ENCODE measurements at places on chromosomes 6 and 20.

DNA sequence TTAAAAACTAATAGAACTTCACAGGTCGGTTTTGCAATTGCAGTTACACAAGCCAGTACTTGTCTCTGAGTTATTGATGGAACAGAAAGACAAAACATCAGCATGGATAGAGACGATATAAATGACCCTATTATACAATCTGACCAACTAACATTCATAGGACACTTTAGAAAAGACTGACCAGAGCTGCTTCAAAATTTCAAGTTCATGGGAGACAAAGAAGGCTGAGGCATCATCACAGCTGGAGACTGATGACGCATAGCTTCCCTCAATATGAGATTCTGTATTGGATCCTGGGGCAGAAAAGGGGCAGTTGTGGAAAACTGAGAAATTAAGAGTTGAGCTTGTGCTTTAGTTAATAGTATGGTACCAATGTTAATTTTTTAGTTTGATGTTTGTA lies 174.0 kb downstream of the THBS2 start:
- no peak for DNase-seq

DNA sequence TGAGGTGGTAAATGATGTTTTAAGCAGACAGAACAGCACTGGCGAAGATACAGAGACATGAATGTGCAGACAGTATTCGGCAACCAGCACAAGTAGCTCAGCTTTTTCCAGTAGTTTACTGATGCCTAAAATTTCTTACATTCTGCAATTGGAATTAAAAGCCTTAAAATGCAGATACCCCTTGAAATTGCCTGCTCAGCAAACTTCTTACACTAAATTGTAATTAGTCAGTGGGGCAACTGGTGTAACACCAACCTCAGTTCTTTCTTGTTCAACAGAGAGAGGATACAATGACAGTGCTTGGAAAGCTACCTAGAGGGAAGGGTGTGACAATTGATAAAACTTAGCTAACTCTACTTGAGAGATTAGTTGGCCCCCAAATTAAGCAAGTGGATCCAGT lies 121.1 kb upstream of the ENPP5 start:
- DNase-seq: no peak

- no peak for DNase-seq
Observed at GRCh38 chr6:45984788-45985425, 30.8 kb downstream of the CLIC5 start.

DNA sequence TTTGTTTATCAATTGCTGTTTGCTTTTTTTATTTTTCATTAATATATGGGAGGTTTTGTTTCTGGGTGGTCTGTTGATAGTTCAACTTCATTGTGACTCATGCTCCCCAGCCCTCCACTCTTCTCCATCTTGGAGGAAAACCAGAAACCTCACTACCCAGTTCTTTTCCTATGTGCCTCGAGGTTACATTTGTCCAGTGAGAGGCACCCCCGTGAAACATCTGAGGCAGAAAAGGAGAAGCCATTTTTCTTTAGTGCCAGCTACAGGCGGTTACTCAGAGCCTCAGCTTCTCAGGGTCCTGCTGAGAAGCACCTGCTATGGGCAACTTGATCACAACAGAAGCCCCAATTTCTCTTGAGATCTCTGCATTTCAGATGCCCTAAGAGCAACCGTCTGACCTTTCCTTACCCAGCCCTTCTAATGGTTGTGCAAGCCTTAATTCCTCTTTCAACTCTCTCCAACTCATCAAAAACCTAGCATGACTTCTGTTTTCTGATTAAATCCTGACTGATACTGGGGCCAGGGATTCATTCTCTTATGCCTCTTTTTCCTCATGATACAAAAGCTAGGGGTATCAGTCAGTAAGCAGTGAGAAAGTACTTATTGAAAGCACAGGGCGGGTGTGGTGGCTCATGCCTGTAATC lies 144.6 kb downstream of the ELOVL4 start:
- DNase-seq: no peak

- no peak for DNase-seq
Observed at GRCh38 chr20:34834459-34834893, 9.0 kb upstream of the NCOA6 start.

DNA sequence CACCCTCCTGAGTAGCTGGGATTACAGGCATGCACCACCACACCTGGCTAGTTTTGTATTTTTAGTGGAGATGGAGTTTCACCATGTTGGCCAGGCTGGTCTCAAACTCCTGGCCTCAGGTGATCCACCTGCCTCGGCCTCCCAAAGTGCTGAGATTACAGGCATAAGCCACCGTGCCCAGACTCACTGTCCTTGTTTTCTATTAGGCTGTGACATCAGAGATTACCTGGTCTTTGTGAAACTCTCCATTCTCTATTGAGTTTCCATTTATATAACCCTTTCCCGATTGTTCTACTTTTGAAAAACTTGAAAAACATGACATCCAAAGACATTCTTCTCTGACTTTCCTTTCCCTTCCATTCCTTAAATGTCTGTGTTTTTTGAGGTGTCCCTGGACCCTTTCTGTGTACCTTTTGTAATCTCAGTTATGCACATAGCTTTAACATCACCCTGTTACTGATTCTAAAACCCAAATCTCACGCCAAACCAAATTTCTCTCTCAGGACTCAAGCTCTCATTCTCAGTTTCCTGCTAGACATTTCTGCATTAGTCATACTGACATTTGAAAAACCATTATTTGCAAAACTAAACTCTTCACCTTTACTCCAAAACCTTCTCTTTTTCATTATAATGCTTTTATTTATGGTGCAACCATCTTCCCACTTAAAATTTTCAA lies 137.0 kb downstream of the KHDC1L start:
- DNase-seq: no peak

GRCh38 chr20:6665621-6666355 lies 101.7 kb upstream of the BMP2 start:
- no peak for DNase-seq

GRCh38 chr6:25250878-25251277 lies 28.3 kb upstream of the CARMIL1 start:
- no peak for DNase-seq

GRCh38 chr20:17520583-17520982 lies 10.6 kb downstream of the BFSP1 start:
- DNase-seq: no peak

DNA sequence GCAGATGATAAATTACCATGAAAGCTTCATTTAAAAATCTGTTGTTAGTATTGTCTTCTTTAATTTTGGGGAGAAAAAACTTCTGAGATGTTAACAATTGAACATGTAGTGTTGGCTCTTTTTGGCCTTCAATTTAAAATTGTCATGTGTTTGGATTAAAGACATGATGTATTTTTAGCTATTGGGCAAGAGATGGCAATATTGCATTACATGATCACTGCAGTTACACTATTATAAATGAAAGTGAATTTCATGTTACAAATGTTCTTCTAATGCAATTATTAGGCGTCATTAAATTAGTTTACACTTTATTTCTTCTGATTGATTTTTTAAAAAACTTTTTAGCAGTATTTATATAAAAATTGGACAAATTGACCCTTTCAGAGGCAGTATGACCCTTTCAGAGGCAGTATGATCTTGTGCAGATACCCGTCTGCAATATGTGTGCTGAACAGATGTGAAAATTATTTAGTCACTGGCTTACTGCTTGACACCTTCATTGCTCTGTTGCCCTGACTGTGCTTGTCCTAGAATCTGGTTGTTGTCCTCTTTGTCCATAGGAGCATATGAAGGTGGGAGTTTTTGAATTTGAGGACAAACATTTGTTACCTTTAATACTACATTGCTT lies 25.8 kb downstream of the CDKAL1 start:
- DNase-seq: no peak

DNA sequence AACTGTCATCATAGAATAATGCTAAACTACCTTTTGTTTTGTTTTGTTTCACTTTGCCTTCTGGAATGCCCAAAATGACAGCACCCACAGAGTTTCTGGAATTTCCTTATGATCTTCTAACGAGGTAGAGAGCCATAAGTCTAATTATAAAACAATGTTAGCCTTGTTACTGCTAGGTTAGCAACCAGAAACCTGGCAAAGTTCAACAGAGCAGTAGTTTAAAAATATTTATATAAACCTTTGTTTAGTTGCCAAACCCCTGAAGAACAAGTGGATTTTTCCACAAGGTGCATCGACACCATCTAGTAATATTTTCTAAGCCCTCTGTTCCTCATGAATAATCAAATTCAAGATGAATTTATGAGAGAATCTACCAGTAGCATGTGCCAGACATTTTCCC lies 27.6 kb upstream of the IPCEF1 start:
- no peak for DNase-seq

- DNase-seq: no peak
Observed at GRCh38 chr20:50635676-50636600, 55.4 kb downstream of the RIPOR3 start.

- DNase-seq: no peak
Observed at GRCh38 chr6:31771992-31772358, 5.2 kb downstream of the VWA7 start.

- no peak for DNase-seq
Observed at GRCh38 chr20:1484438-1485116, 6.6 kb downstream of the SIRPB2 start.

GRCh38 chr20:44495802-44496481 lies 20.3 kb downstream of the TTPAL start:
- DNase-seq: no peak

DNA sequence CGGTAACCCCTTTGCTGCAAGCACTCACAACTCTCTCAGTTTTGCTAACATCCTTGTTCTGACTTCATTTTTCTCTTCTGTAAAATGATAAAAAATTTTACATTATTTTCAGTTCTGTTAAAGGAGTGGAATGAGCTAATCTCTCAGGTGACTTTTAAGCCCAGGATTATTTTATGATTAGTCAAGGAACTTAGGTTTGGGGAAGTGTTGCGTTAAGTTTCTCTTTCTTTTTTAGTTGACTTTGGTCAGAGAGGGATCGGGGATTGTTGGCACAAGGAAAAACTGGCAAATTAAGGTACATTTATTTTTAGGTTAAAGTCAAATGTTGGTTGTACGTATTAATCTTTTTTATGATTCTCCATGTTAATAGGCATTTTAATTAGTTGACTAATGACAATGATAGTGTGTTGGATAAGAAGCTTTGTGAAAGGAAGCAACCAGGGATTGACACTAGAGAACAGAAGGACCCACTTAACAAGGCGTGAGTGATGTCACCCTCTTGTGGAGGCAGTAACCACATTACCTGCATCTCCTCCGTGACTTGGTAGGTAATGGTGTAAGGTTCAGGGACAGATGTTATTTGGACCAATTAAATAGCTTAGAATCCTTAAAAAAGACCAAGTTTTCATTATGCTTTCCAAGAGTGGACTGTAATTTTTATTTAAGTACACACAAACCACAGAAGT lies 31.6 kb downstream of the CD83 start:
- no peak for DNase-seq

- DNase-seq: no peak
Observed at GRCh38 chr6:36136034-36136433, 5.7 kb downstream of the MAPK13 start.

GRCh38 chr6:145483191-145483996 lies 251.9 kb downstream of the EPM2A start:
- no peak for DNase-seq

- no peak for DNase-seq
Observed at GRCh38 chr20:50980071-50980681, 21.6 kb downstream of the MOCS3 start.

DNA sequence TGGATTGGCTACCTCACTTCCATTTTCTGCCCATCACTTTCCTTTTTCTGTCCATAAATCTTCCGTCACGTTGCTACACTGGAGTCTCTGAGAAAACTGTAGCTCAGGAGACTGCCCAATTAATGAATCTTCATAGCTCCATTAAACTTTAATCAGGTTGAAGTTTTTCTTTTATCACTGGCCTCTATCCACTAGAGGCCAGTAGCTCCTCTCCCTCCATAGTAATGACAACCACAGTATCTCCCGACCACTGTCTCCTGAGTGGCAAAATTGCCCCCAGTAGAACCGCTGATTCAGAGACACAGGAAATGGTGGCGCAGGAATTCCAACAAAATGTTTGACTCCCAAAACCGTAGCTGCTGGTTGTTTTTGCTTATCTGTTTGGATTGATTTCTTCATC lies 18.4 kb upstream of the DOK5 start:
- DNase-seq: no peak

DNA sequence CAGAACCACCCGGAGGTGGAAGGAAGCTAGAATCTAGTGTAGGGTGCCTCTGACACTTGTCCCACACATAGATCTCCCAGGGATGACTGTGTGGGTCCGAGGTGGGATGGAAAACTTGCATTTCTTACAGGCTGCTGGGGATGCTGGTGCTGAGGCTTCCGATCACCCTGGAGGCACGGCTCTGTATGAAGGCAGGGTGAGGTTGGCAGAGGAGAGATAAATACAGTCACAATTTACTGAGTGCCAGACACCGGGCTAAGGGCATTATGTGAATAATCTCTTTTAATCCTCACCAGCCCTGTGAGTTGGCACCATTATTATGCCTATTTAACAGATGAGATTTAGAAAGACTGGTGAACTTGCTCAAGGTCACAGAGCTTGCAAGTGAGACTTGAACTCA lies 250.2 kb upstream of the RREB1 start:
- no peak for DNase-seq

DNA sequence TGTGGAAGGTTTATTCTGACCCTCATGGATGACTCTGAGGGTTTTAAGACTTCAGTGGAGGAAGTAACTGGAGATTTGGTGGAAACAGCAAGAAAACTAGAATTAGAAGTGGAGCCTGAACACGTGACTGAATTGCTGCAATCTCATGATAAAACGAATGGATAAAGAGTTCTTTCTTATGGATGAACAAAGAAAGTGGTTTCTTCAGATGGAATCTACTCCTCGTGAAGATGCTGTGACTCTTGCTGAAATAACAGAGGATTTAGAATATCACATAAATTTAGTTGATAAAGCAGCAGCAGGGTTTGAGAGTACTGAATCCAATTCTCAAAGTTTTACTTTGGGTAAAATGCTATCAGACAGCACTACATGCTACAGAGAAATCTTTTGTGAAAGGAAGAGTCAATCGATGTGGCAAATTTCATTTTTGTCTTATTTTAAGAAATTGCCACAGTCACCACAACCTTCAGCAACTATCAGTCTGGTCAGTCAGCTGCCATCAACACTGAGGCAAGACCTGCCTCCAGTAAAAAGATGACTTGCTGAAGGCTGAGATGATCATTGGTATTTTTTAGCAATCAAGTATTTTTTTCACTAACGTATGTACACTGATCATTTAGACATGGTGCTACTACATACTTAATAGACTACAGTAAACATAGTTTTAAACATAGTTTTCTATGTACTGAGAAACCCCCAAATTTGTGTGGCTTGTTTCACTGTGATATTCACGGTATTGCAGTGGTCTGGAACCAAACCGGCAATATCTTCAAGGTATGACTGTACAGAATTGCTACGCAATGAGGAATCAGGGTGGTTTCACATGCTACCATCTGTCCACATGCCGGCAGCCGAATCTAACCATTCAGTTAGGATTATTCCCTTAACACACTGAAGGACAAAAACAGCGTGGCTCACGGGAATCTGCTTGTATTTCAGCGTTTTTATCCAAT lies 149.0 kb downstream of the MYB start:
- DNase-seq: no peak

DNA sequence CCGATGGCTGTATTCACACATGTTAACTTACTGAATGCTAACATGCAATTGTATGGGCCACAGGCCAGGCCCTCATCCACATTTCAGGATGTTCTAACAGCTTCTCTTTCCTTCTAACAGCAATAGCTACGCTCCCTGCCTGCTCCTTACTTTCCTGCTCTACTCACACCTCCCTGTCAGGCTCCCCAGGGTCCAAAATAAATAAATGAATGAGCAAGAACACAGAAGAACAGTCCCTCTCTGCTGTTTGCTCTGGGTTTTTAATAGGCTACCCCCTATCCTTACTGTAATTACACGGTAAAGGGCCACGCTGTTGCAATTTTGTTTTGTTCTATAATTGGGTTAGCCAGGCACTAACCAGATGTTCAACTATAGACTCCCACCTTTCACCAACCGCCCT lies 135.6 kb downstream of the GMDS start:
- no peak for DNase-seq
